Esophagus squamous epithelium (tissue), 5 donors: ENCODE measurements at places on chromosomes 12 and 14.

DNA sequence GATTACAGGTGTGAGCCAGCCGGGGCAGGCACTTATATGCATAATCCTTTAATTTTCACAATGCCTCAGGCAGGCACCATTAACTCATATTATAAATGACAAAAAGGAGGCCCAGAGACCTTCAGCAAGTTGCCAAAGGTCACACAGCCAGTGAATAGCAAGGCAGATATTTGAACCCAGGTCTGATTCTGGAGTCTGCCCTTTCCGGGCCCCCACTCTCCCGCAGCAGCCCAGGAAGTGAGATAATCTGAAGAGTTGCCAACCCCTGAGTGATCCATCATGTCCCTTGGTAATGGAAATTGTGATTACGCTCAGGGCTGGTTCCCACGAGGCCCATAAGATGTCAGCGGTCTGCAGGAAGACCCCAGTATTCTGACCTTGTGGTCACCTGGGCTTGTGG is 95.3 kb upstream of the MED13L start:
- no peak for DNase-seq

GRCh38 chr12:26567126-26567525 is 265.9 kb downstream of the ITPR2 start:
- no peak for DNase-seq

GRCh38 chr12:68007466-68007865 is 18.2 kb downstream of the IFNG-AS1 start:
- no peak for DNase-seq

GRCh38 chr12:42716491-42716891 is 126.9 kb upstream of the PRICKLE1 start:
- no peak for DNase-seq

DNA sequence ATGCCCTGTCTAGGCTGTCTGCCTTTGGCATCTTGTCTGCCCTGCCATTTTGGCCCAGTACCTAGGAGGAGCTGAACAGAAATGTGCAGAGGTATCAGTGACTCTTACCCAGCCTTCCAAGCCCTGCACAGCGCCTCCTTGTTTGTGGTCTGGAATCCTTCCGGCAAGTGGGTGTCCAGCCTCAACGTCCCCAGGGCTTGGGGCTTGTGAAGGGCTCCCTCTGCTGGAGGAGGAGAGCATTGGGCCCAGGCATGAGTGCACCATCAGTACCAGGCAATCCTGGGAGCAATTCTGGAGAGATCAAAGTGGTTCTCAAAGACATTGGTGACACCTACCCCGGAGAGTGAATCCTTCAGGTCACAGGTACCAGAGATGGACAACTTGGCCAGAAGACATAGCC is 2.4 kb upstream of the TCL1B start:
- DNase-seq, result no peak

GRCh38 chr12:63313139-63313538 is 162.1 kb upstream of the AVPR1A start:
- DNase-seq, result no peak

DNA sequence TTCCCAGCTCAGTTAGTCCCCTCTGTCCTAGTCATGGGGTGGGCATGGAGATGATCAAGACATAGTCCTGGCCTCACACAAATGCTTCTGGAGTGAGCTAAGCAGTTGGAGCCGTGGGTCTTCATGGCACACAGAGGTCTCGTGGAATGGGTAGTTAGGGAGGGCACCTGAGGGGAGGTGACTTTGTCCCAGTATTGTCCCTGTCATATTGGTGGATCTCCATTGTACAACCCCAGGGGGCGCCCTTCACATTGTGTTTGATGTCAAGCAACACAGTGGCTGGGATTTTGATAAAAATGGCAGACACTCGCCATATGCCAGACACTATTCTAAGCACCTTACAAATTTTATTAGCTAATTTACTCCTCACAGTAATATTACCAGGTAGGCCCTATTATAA is 175.4 kb upstream of the LHX5 start:
- no peak for DNase-seq

- no peak for DNase-seq
These were observed 42.8 kb downstream of the BCAT1 start for GRCh38 chr12:24906141-24906540.

- DNase-seq, result no peak
These were observed at the start of gene AGAP2 for GRCh38 chr12:57738661-57739237. Gene AGAP2 (minus strand): TSS chr12:57738742. CDS start chr12:57738246, 496 bp downstream.

DNA sequence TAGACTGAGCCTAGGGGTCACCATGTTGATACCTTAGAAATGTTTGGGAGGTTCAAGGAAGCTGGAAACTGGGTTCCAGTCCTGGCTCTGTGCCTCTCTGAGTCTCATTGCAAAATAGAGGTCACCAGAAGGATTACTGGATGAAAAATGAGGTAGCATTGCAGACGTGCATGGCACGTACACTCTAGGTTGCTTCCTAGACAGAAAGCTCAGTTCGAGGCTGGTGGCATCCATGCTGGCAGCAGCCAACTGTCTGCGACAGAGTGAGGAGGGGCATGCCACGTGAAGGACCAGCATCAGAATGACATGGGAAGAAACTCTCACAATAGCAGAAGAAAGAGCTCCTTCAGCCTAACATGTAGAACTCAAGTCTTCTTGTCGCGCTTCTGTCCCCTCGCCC is 4.6 kb upstream of the CYP46A1 start:
- no peak for DNase-seq

GRCh38 chr12:111428728-111429175 is 23.0 kb downstream of the SH2B3 start:
- DNase-seq, result no peak

DNA sequence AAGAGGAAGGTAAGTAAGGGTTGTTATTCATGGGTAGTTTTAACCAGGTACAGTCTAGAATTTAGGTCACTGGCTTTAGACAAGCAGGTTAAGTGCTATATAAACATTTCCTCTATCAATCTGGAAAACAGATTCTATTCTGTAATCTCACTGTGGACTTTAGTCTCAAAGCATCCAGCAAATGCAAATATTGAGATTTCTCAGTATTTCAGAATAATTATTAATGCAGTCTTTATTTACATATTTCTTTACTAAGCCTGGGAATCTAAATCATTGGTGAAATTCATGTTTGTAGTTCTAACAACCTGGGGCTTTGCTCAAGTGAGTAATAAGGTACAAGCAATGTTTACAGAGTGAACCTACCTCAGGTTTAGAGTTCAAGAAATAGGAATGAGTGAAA is 61.9 kb downstream of the SLC41A2 start:
- DNase-seq, result no peak

GRCh38 chr12:27577688-27578087 is 53.7 kb downstream of the PPFIBP1 start:
- DNase-seq, result no peak

GRCh38 chr12:21583587-21583986 is 21.1 kb downstream of the GYS2 start:
- DNase-seq, result no peak

- DNase-seq, result no peak
These were observed 234.7 kb downstream of the FOXN3 start for GRCh38 chr14:89182326-89182725.
